Stromal cell of bone marrow (primary cell): ENCODE measurements at places on chromosomes 16 and 17.

DNA sequence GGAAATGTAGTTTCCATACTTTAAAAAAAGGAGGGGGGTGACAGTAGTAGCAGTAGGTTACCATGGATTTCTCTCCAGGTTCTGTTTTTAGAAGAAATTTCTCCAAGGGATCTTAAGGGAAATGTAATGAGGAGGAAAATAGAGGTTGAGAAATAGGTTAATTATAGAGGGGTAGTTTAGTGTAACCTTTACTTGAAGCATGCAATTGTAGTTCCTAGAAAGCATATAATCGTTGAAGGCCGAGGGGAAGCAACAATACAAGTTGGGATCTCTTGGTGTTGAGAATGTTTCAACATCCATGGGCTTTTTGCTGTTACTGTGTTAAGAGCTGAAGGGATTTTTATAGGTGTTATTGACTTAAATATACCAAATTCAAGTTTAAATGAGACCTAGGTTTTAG lies 25.1 kb downstream of the TNRC6A start:
- no peak for DNase-seq

GRCh38 chr17:4810696-4811290 lies 3.8 kb downstream of the PLD2 start:
- DNase-seq, result no peak

DNA sequence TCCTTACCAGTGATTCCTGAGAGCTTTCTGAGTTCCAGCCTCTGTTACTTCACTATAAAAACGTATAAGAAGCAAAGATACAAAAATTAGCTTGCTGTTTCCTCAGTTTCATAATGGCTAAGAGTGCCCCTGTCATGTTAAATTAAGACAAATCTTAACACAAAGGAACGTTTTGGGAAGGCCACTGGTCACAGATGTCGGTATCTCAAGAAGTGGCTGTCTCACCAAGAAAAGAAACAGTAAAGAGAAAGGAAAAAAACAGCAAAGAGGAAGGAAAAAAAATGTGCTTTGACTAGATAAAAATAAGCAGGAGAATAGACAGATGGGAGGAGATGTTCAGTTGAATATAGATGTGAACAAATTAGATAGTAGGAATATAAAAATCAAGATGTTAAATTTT lies 94.8 kb upstream of the AKTIP start:
- no peak for DNase-seq

- no peak for DNase-seq
These were observed 21.4 kb downstream of the LDHD start for GRCh38 chr16:75095204-75095621.

DNA sequence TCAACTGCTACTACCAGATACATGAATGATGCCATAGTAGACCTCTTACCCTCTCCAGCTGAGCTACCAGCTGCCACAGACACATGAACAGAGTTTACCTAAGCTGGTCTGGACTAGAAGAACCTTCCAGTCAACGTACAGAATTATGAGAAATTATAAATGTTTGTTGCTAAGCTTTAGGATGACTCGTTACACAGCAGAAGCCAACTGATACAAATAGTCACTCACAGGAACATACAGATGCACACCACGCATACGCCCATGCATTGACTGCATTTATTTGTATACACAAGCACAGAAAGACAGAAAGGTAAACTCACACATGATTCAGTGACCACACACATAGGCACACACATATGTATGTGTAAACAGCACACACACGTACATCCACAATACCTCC lies 164.6 kb downstream of the SALL1 start:
- no peak for DNase-seq

- DNase-seq, result no peak
These were observed 408.1 kb downstream of the WWOX start for GRCh38 chr16:78507576-78507975.

DNA sequence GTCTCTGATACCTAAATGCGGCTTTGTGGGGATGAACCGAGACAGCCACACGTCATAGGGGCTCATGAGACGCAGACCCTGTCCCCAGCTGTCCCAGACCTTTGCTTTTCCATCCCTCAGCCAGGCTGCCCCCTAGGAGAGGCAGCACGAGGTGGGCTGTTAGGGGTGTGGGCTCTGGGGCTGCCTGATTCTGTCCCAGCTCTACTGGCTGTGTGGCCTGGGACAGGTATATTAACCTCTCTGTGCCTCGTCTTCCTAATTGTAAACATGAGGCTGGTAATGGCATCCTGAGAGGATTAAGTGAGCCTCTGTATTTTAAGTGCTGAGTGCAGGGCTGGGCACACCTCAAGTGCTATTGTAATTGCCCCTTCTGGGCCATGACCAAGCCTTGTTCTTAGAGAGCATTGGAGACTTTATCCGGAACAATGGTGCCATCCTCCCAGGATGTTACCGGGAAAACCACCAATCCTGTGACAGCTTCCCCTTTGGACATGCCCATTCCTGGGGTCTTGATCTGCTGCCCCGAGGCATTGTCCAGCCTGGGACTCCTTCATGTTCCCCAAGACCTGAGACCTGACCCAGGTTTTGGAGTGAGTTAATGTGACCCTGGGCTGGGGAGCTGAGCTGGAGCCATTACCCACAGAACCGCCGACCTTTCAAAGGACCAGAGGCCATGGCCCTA lies 5.1 kb downstream of the ADGRG1 start:
- DNase-seq, result no peak

DNA sequence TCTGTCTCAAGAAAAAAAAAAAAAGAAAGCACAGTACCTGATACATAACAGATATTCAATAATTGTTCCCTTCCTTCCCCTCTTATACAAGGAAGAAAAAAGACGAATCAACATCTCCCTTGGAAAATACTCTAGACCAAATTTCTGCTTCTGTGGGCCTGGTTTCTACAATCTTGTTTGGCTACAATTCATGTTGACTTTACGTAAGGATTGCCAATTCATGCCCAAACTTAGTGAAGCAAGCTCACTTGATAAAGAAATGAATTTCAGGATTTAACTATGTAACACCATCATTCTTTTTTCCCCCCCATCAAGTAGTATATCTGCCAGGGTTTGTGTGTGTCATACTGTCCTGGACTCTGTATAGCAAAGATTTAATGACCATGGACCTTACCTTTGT lies 134.2 kb upstream of the TBX2 start:
- no peak for DNase-seq

- DNase-seq, result no peak
These were observed 112.9 kb downstream of the GRIN2A start for GRCh38 chr16:10069374-10069773.

- DNase-seq, result no peak
These were observed 7.0 kb upstream of the C1QTNF8 start for GRCh38 chr16:1102921-1103635.

GRCh38 chr17:9238340-9239245 lies 217.3 kb downstream of the NTN1 start:
- no peak for DNase-seq

DNA sequence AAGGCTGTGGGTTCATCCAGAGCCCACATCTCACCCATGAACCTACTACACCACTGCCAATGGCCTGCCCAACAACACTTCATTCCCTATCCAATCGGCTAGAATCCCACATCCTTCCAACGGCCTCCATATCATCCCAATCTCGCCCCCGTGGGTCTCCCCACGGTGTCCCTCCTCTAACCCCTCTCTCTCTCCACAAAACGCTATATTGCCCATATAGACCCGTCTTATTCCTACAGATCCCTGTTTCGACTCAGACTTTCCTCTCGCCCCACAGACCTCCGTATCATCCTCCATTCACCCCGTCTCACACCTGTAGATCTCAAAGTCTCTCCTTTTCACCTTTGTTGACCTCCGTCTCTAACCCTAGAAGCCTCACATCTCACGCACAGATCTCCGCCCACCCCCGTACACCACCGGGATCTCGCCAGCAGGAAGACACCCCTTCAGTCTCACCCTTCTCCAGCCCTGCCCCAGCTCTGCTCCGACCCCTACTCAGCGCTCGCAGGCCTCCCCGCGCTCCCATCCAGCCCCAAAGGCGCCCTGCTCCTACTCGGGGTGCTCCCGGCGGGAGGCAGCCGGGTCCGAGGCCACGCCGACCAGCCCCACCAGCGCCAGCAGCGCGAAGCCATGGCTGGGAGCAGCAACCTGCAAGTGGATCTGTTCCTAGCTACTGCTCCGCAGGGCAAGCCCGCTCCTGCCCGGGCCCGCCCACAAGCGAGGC lies at the start of gene FDXR:
Gene FDXR, minus strand, starts transcription at position 682 of the 724 bp plus-strand sequence. Its CDS starts 50 bp downstream, at position 632.
- no peak for DNase-seq

DNA sequence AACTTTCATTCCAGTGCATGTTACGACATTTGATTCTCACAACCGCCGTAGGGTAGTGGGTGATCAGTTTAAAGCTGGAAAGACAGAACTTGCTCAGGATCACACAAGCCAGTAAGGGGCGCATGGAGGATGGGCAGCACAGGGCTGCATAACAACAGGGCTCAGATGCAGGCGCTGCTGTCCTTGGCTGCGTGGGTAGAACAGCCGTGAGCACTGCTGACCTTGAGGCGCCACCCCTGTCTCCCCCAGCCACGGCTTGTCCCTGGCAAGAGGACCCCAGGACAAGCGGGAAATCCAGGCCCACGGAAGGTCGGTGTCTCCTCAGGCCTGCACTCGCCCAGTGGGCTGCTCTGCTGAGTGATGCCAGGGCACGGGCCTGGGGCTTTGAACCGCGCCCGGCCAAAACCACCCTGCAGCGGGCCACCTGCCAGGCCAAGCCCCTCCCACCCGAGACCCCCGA lies 84.7 kb downstream of the LMF1 start:
- DNase-seq, result no peak

GRCh38 chr16:58032710-58033293 lies 7.2 kb downstream of the MMP15 start:
- DNase-seq, result no peak

DNA sequence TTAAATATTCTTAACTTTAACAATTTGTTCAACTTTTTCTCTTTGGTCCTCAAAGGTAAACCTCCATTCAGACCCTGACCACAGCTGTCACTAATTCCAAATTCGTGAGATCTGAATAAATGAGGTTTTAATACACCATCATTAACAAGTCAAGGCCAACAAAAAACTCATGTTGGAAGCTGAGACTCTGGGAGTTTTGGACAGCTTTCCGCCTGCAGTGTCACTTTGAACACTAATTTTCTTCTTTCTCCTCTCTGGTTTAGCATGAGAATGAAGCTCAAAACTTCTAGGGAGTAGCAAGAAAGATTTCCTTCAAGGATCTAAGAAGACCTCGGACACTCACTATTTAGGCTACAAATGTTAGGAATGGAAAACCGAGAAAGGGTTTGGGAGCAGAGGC lies 32.7 kb upstream of the DNAH9 start:
- no peak for DNase-seq

DNA sequence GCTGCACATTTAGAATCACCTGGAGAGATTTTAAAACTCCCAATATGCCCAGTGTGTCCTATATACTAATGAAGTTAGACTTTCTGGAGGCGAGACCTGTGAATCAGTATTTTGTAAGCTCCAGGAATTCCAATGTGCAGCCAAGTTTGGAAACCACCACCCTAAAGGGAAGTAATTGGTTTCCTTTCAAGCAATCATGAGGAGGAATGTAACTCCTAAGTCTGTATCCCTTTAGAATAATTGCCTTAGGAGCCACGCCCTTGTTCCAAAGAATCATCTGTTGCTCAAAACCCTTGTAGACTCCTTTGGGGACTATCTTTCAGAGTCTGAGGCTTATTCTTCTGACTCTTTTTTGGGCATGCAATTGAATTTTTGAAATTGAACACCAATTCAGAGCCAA lies 84.4 kb downstream of the DNAH9 start:
- no peak for DNase-seq

DNA sequence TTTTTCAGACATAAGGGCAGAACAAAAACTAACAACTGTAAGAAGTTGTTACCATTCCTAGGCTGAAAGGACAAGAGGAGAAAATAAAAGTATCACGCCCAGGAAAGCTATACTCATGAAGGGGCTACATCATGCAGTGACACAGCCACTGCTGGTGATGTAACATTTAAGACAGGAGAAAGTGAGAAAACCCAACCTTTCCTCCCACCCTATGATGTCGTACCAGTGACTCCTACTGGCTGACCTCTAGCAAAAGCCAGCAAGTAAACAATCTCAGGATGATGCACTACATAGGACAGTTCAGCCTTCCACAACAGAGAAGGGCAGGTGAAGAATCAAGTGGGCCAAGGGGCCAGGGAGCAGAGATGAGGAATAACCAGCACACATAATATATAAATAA lies 14.0 kb upstream of the OR1E2 start:
- no peak for DNase-seq

GRCh38 chr16:56288019-56288418 lies 96.7 kb downstream of the GNAO1 start:
- no peak for DNase-seq

GRCh38 chr16:31471241-31471874 lies 594 bp upstream of the TGFB1I1 start:
- no peak for DNase-seq

DNA sequence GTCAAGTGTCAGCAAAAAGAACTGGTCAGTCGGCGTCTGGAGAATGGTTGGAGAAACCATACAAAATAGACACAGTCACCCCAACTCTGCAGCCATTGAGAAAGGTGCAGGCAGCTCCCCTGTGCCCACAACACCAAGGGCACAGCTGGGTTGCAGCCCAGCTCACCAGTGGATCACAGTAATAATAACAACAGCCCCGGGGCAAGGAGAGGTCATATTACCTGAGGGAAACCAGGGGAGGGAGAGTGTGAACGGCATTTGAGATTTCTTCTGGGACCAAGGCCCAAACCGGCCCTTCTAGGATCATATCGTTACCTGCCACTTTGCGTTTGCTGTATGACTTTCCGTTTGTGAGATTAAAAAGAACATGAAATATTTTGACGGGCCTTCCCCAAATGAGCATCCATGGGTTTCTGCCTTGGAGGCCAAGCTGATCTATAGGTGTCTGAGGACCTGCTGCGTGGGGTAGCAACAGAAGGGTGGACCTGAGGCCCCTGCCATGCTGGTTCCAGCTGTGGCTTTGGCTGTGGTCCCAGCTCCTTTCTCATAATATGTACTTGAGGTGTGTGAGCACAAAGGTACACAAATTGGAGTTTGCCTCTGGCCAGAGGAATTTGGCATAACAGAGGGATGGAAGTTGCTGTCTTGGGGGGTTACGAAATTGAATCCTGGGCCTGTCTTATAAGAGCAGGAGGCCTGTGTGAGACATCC lies 154.6 kb downstream of the CMIP start:
- DNase-seq, result no peak

- no peak for DNase-seq
These were observed 43.2 kb downstream of the AXIN2 start for GRCh38 chr17:65518256-65518655.

GRCh38 chr16:28977703-28978662 lies 3.4 kb downstream of the SPNS1 start:
- DNase-seq, result no peak

- no peak for DNase-seq
These were observed at the start of gene ACE for GRCh38 chr17:63476854-63477479. ACE (plus strand) TSS chr17:63477061; CDS start chr17:63477095, 34 bp downstream.

- DNase-seq, result peak; percentile 31
These were observed 503 bp downstream of the DHX58 start for GRCh38 chr17:42111871-42112551.

GRCh38 chr16:75254359-75254837 lies 3.0 kb upstream of the BCAR1 start:
- DNase-seq, result no peak

- DNase-seq, result no peak
These were observed 102.5 kb downstream of the SALL1 start for GRCh38 chr16:51048544-51048943.
